ENCODE measurements at places on chromosomes 1 and 21.

DNA sequence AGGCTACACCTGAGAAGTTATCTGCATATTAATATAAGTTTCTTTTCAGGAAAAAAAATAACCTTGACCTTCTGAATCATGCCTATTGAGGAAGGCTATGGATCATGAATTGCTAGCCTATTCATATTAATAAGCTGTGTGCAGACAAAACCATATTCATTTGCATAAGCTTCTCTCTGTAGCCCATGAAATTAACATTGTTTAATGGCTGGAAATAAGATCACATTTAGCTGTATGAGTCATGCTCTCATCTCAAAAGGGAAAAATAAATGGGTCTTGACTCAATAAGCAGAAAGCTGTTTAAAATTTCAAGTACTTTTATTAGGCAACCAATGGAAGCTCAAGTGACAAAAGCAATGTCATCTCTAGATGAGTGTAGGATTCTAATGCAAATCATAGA lies 330.0 kb upstream of the DEPDC1 start:
- DNase-seq: no peak

DNA sequence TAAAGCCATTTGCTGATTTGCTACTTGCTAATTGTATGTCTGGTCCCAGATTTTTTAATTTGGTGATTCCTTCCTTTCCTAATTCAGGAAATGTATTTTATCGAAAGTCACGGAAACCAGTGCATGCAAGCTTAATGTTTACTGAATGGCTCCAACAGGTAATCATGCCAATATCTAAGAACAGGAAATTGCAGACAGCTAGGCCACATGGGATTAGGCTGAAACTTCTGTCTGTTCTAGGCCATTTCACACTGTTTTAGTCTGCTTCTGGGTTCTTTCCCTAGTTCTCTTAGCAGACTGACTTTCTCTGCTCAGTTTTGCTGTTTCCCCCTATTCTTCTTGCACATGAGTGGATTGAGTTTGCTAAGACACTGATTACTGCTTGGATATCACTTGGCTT lies 111.4 kb downstream of the NTNG1 start:
- no peak for DNase-seq

DNA sequence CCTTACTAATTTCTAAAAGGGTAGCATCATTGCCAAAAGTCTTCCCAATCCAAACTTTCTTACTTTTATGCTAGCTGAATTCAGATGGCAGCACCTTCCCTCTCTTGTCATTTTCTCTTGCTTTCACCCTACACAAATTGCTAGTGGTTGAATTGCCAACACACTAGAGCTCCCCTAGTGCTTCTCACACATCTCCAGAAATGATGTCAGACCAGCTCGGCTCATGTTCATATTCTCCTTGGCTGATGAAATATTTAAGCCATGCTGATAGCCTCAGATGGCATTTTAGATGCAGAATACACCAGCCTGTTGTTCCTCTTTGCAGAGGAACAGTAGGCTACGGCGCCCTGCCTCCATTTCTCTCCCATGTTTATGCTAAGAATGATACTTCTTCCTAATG lies 256.9 kb downstream of the PTBP2 start:
- DNase-seq: no peak

GRCh38 chr1:211985556-211986264 lies 49.6 kb downstream of the INTS7 start:
- no peak for DNase-seq

DNA sequence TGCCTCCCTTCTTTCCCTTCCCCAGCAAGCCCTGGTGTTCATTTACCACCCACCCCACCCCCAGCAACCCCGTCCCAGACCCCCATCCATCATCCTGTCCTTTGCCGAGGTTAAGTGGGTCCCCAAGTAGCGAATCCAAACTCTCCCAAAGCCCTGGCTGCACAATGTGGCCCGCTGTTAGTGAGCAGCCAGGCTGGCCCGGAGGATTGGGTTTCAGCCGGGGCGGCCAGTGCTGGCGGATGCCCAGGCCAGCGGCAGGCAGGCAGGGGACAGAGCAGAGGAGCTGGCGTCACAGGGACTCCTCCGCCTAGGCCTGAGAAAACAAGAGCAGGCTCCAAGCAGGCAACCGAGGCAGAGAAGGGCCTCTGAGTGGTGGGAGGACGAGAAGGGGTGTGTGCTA lies 61.4 kb downstream of the EPHB2 start:
- no peak for DNase-seq

GRCh38 chr1:69305621-69306020 lies 262.1 kb upstream of the LRRC7 start:
- peak; percentile 79 for DNase-seq

- peak; percentile 72 for DNase-seq
Observed at GRCh38 chr21:44737706-44738354, 26.5 kb upstream of the TSPEAR start.

All from GM23338 (cell line).